Type B pancreatic cell (in vitro differentiated cells): ENCODE measurements at places on chromosomes 7 and 10.

- DNase-seq, result no peak
Observed at GRCh38 chr7:37352974-37353948, 95.4 kb downstream of the ELMO1 start.

DNA sequence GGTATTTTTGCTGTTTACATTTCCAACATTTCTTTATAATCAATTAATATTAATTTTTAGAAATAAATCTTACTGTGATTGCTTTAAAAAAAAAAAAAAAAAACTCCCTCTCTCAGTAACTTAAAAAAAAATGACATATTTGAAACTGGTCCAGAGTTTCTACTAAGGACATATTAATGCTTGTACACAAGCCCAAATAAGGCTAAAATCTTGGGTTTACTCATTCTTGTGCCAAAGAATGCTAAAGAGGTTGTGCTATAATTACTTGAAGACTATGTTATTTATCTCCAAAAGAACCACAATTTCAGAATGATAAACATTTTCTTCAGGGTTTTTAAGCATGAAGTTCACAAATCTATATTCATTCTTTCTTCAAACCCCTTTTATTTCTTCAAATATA, 39.4 kb upstream of the PHF14 start:
- DNase-seq, result no peak

- no peak for DNase-seq
Observed at GRCh38 chr7:79398138-79398749, 55.2 kb downstream of the MAGI2 start.

DNA sequence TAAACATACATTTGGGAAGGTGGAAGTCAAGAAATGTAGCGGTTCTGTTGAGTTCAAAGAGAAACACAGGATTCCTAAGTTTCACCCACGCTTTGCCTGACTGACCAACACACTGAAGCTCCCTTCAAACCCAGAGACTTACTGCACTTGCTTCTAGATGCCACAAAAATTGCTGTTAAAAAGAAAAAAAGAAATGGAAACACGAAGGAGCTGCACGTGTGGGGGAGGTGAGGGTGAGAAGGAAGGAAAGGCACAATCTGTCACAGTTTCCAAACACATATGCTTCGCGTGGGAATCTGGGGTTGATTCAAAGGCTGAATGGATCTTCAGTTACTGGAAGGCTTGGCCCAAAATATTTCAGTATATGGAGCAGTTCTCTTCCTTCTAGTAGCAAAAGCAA, 495.6 kb downstream of the DNAJB6 start:
- no peak for DNase-seq

GRCh38 chr10:110618230-110618610, 25.9 kb upstream of the RBM20 start:
- no peak for DNase-seq

DNA sequence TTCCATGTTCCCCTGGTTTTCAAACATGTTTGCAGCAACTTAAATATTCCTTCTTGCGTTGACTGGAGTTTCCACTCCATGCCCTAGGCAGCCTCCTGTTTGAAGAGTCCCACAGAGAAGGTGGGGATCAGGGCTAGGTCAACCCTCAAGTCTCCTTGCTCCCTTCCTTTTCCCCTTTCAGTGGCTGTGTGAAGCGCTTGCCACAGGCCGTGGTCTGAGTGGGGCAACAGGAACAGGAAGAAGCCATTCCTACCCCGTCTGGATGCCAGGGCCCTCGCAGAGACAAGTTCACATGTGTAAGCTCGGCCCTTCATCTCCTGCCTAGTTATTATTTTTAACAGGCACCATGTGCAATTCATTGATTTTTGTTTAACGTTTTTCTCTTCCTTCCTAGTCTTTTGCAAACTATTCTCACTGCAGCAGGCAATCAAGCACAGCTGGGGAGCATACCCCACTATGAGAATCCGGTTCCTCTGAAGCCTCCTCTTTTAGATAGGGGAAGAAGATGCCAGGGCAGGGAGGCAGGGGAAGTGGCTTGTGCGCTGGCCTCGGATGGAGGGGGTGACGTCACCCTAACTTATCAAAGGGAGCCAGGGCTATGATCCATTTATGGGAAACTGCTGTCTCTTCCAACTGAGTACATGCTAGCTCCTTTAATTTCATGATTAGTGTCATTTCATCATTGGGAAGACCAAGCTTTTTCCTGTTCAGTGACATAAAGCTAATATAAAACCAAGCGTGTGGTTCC, 64.2 kb downstream of the PRLHR start:
- DNase-seq, result no peak

DNA sequence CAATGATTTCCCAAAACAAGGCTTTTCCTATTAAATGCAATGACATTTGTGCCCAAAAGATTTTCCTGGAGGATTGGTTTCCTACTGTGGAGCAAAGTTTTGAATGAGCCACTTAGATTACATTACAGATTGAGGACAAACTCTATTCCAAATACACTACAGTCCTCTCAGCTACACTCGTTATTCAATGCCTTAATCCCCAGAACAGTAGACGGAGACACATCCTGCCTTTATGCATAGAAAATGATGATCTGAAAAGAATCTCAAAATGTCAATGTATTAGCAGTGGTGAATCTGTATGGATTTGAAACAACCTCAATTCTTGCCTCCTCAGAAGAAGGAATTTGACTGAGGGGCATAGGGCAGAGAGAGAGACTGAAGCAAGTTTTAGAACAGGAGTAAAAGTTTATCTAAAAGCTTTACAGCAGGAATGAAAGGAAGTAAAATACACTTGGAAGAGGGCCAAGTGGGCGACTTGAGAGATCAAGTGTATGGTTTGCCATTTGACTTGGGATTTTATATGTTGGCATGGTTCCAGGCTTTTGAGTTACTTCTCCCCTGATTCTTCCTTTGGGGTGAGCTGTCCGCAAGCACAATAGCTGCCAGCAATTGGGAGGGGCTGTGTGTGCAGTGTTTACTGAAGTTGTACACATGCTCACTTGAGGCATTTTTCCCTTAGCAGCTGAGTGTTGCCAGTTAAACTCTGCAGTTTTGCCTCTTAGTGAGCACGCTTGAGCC, 891.9 kb upstream of the MBL2 start:
- no peak for DNase-seq

- DNase-seq, result no peak
Observed at GRCh38 chr10:71727738-71728737, 8.5 kb upstream of the C10orf105 start.

DNA sequence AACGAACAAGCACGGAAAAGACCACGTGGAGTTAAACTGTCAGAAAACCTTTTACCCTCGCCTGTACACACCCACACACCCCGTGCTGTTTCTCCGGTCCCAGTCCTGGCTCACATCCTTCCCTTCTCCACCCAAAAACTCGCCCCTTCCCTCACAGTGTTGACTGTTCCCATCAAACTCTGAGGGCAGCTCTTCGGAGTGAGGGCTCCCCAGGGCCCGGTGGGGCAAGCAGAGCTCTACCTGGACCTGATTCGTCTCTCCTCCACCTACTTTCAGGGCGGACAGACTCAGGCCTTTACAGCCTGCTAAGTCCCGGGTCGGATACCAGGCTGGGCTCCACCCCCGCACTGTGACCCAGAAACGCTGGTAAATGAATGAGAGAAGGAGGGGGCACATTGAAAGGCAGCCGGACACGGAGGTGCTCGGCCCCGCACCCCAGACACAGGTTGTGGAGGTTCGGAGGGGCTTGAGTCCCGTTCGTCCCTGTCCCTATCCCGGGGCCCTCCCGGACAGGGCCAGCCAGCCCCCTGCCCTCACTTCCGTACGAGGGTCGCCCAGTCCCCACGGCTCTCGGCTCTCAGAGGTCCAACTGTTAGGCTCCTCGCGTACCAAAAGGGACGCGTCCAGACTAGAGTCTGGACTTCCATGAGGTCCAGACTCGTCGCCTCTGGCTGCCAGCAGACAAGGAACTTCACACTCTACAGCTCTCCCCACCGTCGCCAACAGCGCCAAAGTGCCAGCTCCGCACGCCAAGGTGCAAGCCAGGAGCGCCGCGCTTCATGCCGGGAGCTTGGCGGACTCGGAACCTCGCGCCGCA, 31.7 kb upstream of the ASL start:
- no peak for DNase-seq

- DNase-seq, result no peak
Observed at GRCh38 chr10:109030581-109031210, 892.6 kb downstream of the XPNPEP1 start.

- DNase-seq, result no peak
Observed at GRCh38 chr10:121532292-121532864, 65.9 kb downstream of the FGFR2 start.

GRCh38 chr7:5657901-5658300, 123.6 kb downstream of the RNF216 start:
- no peak for DNase-seq

- DNase-seq, result no peak
Observed at GRCh38 chr7:101250324-101250723, 5.4 kb upstream of the FIS1 start.

GRCh38 chr10:25768167-25768566, 165.9 kb upstream of the MYO3A start:
- DNase-seq, result no peak

DNA sequence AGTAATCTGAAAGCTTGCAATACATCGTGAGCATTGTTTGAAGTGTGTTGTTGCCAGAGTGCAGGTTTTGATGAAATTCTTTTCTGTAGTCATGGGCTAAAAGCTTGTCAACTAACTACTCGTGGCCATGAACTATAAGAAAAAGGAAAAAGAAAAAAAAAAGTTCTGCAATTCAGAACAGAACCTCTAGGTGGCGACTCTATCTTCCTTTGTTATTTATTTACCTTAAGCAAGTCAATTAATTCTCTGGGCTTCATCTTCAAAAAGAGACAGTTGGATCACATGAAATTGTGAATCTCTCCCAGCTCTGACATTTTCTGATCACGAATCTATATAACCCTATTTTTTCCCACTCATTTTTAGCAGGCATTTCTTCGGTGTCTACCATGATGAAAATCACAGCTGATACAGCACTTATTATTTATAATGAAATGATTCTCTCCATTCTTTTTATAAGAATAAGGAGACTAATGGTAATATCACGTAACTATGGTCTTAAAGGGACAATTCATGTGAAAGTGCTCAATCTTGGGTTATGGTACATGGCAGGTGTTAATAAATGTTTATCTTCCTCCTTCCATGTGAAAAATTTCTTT, 18.8 kb downstream of the TMEM196 start:
- no peak for DNase-seq

- DNase-seq, result no peak
Observed at GRCh38 chr7:139675127-139676125, 102.4 kb downstream of the HIPK2 start.

DNA sequence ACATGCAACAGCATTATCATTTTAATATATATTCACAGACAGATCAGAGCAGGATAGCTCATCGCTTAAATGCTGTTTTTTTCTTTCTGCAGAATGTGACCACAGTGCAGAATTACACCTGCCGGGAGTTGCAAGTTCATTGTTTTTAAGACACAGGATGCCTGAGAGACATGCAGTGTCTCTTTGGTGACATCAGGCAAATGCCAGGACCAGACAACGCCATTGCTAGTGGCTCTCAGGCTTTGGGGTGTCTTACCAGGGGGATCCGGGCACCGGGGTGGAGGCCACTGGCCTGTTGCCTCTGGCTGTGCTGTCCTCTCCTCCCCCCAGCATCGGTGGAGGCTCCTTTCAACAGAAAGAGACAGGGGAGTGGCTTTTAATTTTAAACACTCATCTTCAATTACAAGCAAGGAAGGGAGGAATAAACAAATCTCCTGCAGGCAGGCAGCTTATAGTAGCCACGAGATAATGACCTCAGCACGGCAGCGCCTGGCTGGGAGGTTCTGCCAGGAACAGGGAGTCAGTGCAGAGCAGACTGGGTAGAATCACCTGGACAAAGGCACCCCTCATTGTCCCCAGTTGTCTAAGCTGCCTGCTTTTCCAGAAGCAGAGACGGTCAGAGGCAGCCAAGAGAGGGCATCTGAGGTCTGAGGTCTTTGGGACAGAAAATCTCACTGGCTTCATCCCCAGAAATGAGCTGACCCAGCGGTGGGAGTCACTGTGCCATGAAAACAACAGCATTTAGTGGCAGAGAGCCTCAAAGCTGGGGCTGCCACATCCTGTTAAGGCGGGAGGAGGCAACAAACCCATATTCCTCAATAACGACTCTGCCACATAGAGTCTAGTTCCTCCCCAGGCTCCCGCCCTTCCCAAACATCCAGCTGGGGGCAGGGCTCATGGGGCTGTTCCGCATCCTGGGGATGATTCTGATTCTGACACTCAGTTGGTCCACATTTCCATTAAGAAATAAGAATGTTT, 148.4 kb downstream of the TCERG1L start:
- DNase-seq, result no peak

GRCh38 chr10:78695846-78696245, 372.9 kb upstream of the ZMIZ1 start:
- no peak for DNase-seq

GRCh38 chr7:81884817-81885216, 115.0 kb upstream of the HGF start:
- DNase-seq, result no peak

DNA sequence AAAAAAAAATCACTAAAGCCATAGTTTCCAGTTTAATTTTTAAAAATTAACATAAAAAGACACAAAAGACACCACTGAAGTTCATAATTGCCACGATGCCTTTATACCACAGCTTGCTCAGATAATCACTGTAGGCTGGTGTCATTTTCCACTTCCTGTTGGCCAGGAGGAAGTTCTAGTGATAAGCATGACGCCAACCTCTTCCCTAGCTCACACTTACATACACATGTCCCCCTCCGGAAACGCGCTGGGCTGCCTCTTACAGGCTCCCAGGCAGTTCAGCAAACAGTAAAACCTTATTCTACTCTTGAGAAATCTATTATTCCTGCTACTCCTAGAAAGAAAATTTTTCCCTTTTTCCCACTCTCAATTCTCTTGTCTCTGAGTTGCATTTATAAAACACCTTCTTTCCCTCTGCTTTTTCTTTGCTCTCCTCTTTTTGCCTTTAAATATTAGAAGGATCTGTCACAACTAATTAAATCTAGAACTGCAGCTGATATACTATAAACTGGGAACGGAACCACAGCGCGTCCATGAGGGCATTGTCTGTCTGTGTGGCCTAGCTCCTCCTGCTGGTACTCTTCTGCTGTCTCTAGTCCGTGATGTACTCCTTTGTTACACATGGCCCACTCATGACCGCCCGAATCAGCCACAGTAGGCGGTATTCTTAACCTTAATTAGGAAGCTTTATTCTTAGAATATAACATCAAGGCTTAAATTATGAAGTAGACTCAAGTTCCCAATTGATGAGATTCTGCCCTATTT, 664.9 kb downstream of the CNTNAP2 start:
- DNase-seq, result no peak

DNA sequence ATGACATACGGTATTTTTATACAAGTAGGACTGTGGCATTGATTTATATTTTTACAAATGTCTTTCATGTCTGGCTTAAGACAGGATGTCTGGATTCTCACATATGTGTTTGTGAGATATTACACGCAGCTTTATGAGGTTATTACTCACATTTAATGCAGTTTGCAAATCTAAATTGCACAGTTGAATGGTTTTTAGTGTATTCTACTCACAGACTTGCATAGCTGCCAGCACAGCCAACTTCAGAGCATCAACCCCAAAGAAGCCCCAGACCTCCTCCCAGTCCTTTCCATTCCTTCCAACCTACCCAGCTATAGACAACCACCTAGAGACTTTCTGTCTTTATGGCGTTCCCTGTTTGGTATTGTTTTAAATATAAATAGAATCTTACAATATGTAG, 193.8 kb upstream of the SHH start:
- no peak for DNase-seq

- DNase-seq, result no peak
Observed at GRCh38 chr7:92639213-92639896, 49.2 kb upstream of the FAM133B start.
